Thoracic aorta (tissue), 2 donors: ENCODE measurements at places on chromosomes 4 and X.

- no peak for DNase-seq
- H3K27me3 ChIP-seq = no peaks in the 10 kb centered on the region
- no peaks in the 10 kb centered on the region for H3K4me1 ChIP-seq
- H3K27ac ChIP-seq = no peak overlapping the region
- H3K36me3 ChIP-seq = no peaks in the 10 kb centered on the region
- no peak overlapping the region for H3K4me3 ChIP-seq
Observed at GRCh38 chrX:23759821-23760220, 16.7 kb upstream of the ACOT9 start.

- no peak overlapping the region for H3K4me3 ChIP-seq
- no peak for DNase-seq
- no peaks in the 10 kb centered on the region for H3K36me3 ChIP-seq
- H3K4me1 ChIP-seq = no peaks in the 10 kb centered on the region
- no peak overlapping the region for H3K27ac ChIP-seq
Observed at GRCh38 chr4:40193578-40193977, 3.3 kb upstream of the RHOH start.

- H3K36me3 ChIP-seq = no peaks in the 10 kb centered on the region
- DNase-seq = no peak
- H3K27me3 ChIP-seq = no peaks in the 10 kb centered on the region
- H3K4me1 ChIP-seq = no peaks in the 10 kb centered on the region
- no peak overlapping the region for H3K27ac ChIP-seq
Observed at GRCh38 chrX:113558576-113558975, 717.9 kb upstream of the AMOT start.

DNA sequence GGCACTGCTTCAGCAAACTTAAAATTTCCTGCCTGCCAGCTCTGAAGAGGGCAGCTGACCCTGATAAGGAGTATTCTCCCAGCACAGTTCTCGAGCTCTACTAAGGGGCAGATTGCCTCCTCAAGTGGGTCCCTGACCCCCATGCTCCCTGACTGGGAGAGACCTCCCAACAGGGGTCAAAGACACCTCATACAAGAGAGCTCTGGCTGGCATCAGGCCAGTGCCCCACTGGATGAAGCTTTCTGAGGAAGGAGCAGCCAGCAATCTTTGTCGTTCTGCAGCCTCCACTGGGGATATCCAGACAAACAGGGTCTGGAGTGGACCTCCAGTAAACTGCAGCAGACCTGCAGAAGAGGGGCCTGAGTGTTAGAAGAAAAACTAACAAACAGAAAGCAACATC lies 1118.3 kb upstream of the ADGRL3 start:
- no peaks in the 10 kb centered on the region for H3K4me1 ChIP-seq
- H3K36me3 ChIP-seq = no peaks in the 10 kb centered on the region
- no peak overlapping the region for H3K27ac ChIP-seq
- DNase-seq = no peak
- no peaks in the 10 kb centered on the region for H3K27me3 ChIP-seq

DNA sequence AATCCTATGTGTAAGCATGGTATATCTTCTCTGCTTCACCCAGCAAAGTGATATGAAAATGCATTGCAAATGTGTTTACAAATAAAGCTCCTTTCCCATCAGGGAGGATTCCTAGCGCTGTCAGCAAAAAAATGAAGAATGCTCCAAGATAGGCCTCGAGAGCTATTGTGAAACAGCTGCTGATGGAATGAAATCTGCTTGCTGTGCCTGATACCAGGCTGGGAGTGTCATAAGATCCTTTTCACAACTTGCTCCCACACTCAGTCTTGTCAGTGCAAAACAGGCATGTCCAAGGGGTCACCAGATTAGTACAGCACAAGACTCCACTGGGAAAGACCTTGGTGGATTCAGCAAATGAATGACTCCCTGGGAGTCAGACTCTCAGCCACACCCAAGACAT lies 34.1 kb downstream of the HNRNPH2 start:
- H3K27me3 ChIP-seq = no peaks in the 10 kb centered on the region
- no peaks in the 10 kb centered on the region for H3K4me1 ChIP-seq
- no peak for DNase-seq
- no peak overlapping the region for H3K27ac ChIP-seq

DNA sequence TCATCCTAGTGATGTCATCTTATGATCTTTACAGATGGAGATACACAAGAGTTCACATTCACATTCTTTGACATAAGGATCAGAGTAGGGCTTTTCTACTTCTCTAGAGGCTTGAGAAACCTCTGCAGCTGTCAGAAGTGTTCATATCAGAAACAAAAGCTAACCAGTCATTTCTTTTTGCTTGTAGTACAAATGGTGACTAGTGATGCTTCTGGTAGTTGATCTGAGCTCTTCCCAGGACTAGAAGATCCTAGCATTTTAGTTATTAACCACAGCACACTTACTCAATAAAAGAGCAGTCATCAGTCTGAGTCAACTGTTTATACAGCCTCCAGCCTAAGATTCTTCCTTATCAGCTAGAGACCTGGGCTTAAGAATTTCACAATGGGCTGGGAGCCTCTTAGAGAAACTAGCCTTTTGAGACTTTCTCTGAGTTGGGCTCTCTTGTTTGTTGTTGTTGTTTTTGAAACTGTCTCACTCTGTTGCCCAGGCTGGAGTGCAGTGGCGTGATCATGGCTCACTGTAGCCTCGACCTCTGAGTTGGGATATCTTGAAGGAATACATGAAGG lies 84.1 kb downstream of the TMEM164 start:
- no peak for DNase-seq
- no peak overlapping the region for H3K4me3 ChIP-seq
- no peaks in the 10 kb centered on the region for H3K36me3 ChIP-seq
- peaks cover 33% of the 10 kb centered on the region for H3K4me1 ChIP-seq
- H3K27me3 ChIP-seq = no peaks in the 10 kb centered on the region

DNA sequence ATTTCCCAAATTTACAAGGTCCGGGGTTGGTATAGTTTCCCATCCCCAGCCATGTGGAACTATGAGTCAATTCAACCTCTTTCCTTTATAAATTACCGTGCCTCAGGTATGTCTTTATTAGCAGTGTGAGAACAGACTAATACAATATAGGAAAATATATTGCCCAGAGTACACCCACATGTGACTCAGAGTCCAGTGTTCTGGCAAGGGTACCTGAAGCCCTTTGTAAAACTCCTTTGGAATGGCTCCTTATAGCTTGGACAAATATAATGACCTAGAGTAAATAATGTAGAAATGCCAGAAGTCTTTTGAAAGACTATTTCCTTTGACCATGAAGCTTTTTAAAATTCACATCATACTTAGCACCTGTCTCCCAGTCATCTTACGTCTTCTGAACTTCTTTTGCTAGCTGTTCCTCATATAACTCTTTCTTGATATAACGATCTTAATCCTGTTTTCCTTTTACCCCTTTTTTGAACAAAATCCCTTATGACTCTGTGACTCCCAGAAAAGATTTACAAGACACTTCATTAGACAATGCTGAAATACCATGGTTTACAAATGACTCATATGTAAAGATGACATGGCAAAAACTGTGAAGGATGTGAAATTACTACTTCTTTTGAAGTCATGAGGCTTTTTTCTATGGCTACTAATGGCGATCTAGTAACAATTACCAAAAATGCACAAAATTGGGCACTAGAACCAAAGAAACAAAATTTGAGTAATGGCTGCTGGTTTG lies 408.9 kb downstream of the NAP1L3 start:
- no peaks in the 10 kb centered on the region for H3K27me3 ChIP-seq
- no peaks in the 10 kb centered on the region for H3K36me3 ChIP-seq
- no peak for DNase-seq
- H3K27ac ChIP-seq = no peak overlapping the region
- H3K4me3 ChIP-seq = no peak overlapping the region

GRCh38 chrX:37716602-37717001 lies 31.0 kb downstream of the XK start:
- no peaks in the 10 kb centered on the region for H3K4me1 ChIP-seq
- no peak overlapping the region for H3K4me3 ChIP-seq
- no peak for DNase-seq
- H3K27me3 ChIP-seq = no peaks in the 10 kb centered on the region
- H3K27ac ChIP-seq = no peak overlapping the region
- no peaks in the 10 kb centered on the region for H3K36me3 ChIP-seq

GRCh38 chr4:52932591-52933470 lies 70.7 kb downstream of the RASL11B start:
- no peak for DNase-seq
- no peak overlapping the region for H3K27ac ChIP-seq
- H3K4me1 ChIP-seq = no peaks in the 10 kb centered on the region

- no peaks in the 10 kb centered on the region for H3K36me3 ChIP-seq
- no peaks in the 10 kb centered on the region for H3K27me3 ChIP-seq
- no peak for DNase-seq
Observed at GRCh38 chr4:71232846-71233245, 106.0 kb upstream of the SLC4A4 start.

- peak overlapping the region; percentile 88 for H3K27ac ChIP-seq
- DNase-seq = no peak
- peaks cover 32% of the 10 kb centered on the region for H3K4me1 ChIP-seq
Observed at GRCh38 chr4:153553819-153554170, 87.6 kb downstream of the TMEM131L start.

- H3K27me3 ChIP-seq = no peaks in the 10 kb centered on the region
- H3K4me1 ChIP-seq = no peaks in the 10 kb centered on the region
- H3K27ac ChIP-seq = no peak overlapping the region
- H3K4me3 ChIP-seq = no peak overlapping the region
Observed at GRCh38 chr4:23654791-23655190, 235.1 kb downstream of the PPARGC1A start.

- H3K27ac ChIP-seq = no peak overlapping the region
- no peak overlapping the region for H3K4me3 ChIP-seq
- no peaks in the 10 kb centered on the region for H3K27me3 ChIP-seq
- no peak for DNase-seq
- no peaks in the 10 kb centered on the region for H3K36me3 ChIP-seq
Observed at GRCh38 chrX:2594491-2594890, 93.7 kb upstream of the DHRSX start.

DNA sequence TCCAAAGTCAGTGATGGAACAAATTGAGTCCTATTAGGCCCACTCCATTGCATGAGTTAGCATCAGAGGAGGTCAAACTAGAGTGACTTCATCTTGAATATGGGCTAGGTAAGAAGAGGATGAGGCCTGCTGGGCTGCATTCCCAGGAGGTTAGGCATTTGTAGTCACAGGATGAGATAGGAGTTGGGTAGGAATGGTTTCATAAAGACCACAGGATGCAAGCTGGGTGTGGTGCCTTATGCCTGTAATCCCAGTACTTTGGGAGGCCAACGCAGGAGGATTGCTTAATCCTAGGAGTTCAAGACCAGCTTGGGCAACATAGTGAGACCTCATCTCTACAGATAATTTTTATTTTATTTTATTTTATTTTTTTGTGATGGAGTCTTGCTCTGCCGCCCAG lies 26.8 kb downstream of the PDGFRA start:
- no peaks in the 10 kb centered on the region for H3K27me3 ChIP-seq
- H3K4me1 ChIP-seq = peaks cover 7% of the 10 kb centered on the region
- no peak overlapping the region for H3K4me3 ChIP-seq
- no peaks in the 10 kb centered on the region for H3K36me3 ChIP-seq

DNA sequence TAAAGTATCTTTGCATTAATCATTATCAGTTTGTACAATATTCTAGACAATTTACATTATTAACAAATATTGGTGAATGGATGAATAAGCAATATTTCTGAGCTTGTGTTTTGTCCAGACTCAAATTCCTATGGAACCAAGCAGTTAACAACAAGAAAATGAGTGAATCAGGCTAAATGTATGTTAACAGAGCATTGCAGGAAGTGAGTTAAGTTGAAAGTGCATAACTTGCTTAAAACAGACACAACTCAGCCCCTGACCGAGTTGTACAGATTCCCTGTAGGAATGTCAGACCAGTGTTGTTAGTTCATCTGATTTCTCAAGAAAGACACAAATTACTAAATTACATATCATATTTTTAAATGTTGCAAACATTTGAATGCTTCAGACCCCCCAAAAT lies 23.7 kb upstream of the CSN1S1 start:
- no peaks in the 10 kb centered on the region for H3K36me3 ChIP-seq
- no peak overlapping the region for H3K4me3 ChIP-seq
- H3K4me1 ChIP-seq = no peaks in the 10 kb centered on the region
- no peaks in the 10 kb centered on the region for H3K27me3 ChIP-seq

DNA sequence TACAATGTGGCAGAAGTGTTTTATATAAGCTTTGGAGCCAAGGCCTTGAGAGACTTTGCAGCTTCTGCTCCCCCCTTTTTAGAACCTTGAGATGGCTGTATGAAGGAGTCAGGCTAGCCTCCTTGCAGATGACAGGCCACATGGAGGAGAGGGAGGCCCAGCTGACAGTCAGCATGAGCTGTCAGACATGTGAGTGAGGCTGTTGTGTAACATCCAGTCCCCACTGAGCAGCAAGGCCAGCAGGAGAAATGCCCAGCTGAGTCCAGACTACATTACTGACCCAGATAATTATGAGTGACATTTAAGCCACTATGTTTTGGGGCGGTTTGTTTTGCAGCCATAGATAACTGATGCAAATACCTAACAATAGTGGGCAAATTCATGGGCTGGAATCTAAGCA lies 515.3 kb upstream of the ARX start:
- H3K4me3 ChIP-seq = no peak overlapping the region
- no peak overlapping the region for H3K27ac ChIP-seq
- H3K4me1 ChIP-seq = no peaks in the 10 kb centered on the region
- no peaks in the 10 kb centered on the region for H3K27me3 ChIP-seq
- DNase-seq = no peak
- H3K36me3 ChIP-seq = no peaks in the 10 kb centered on the region

- no peaks in the 10 kb centered on the region for H3K27me3 ChIP-seq
- H3K4me1 ChIP-seq = peaks cover 18% of the 10 kb centered on the region
- H3K4me3 ChIP-seq = no peak overlapping the region
- no peak overlapping the region for H3K27ac ChIP-seq
- DNase-seq = no peak
Observed at GRCh38 chr4:30770812-30771211, 50.6 kb downstream of the PCDH7 start.

- no peaks in the 10 kb centered on the region for H3K4me1 ChIP-seq
- H3K36me3 ChIP-seq = no peaks in the 10 kb centered on the region
Observed at GRCh38 chr4:121776610-121777401, 11.8 kb upstream of the SMIM43 start.

- H3K27ac ChIP-seq = no peak overlapping the region
- no peaks in the 10 kb centered on the region for H3K4me1 ChIP-seq
- no peaks in the 10 kb centered on the region for H3K36me3 ChIP-seq
Observed at GRCh38 chrX:96182366-96182765, 502.3 kb upstream of the DIAPH2 start.

GRCh38 chr4:146428298-146428697 lies 93.4 kb downstream of the SLC10A7 start:
- H3K4me3 ChIP-seq = no peak overlapping the region
- no peaks in the 10 kb centered on the region for H3K36me3 ChIP-seq
- H3K27ac ChIP-seq = no peak overlapping the region

DNA sequence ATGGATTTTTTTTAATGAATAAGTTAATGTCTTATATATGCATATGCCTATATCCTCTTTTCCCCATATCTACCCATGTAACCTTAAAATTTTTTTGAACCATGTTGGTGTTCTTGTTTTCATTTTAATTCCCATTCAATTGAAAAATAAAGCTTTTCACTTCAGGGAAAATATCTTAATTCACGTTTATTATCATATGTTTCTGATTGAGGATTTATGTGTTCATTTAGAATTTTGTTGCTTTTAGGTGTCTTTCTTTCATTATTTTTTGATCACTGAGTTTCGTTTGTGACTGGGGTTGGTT lies 29.1 kb downstream of the HADH start:
- no peak for DNase-seq
- H3K36me3 ChIP-seq = peaks cover 38% of the 10 kb centered on the region
- no peaks in the 10 kb centered on the region for H3K4me1 ChIP-seq
